Activated CD4-positive, alpha-beta T cell treated with anti-CD3 and anti-CD28 coated beads for 24 hours (primary cell): ENCODE measurements at places on chromosomes 4 and X.

GRCh38 chr4:11512871-11513270 is 84.2 kb upstream of the HS3ST1 start:
- DNase-seq: no peak

GRCh38 chr4:41203841-41204240 is 10.5 kb downstream of the APBB2 start:
- DNase-seq: no peak

- no peak for DNase-seq
Measured at GRCh38 chr4:129455482-129455881, 359.5 kb downstream of the C4orf33 start.

GRCh38 chrX:128518508-128518907 is 466.3 kb upstream of the ACTRT1 start:
- DNase-seq: no peak

- DNase-seq: no peak
Measured at GRCh38 chrX:38514016-38514854, 47.1 kb upstream of the TSPAN7 start.

GRCh38 chr4:71126719-71127118 is 133.3 kb downstream of the DCK start:
- DNase-seq: no peak

DNA sequence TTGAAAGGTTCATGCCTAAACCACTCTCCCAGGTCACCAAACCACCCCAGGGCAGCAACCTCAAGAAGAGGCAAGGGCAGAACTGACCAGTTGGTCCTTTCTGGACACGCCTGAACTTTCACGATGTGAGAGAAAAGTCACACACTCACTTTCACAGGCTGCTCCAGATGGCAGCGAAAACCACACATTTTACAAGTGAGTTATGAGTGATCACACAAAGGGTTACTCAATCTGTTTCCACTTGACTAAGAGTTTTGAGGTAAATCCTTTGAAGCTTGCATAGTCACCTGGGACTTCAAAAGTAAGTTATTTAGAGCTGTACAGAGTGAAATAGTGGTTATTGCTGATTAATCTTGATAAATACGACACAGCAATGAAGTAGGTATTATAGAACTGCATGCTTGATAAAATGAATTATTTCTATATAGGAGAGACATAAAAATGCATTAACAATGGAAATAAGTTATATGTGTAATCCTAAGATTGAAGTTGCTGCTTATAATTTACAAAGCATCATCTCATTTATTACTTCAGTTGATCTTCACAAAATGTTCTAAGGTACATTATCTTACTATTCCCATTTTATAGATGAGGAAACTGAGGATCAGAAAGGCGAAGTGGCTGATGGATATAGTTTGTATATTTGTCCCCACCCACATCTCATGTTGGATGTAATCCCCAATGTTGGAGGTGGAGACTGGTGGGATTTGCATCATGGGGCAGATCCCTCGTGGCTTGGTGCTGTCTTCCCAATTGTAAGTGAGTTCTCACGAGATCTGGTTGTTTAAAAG is 103.0 kb upstream of the KLF3 start:
- no peak for DNase-seq

GRCh38 chrX:2301901-2302300 is 198.9 kb downstream of the DHRSX start:
- DNase-seq: no peak

GRCh38 chrX:150362599-150363481 is at the start of gene MAMLD1:
Gene MAMLD1 (plus strand): TSS chrX:150363317. CDS start chrX:150445517, 82,200 bp downstream.
- DNase-seq: peak; percentile 34

DNA sequence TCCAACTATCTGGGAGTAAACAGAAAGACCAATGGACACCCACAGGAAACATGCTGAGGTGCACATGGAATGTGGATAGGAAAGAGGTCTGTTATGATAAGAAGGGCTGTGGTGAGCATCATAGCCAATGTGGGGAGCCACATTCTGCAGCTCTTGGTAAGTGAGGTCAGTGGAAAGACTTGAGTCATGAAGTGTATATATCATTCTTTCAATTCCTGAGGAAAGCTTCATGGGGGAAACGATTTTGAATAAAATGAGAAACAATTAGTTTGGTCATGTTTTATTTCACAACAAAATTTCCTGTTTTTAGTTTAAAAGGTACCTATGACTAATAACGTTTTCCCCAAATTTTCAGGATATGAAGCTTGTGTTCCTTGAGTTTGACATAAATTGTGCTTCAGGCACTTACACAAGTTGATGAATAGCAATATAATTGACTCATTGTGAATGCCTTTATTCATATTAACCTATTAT is 41.4 kb upstream of the RASSF6 start:
- DNase-seq: no peak

DNA sequence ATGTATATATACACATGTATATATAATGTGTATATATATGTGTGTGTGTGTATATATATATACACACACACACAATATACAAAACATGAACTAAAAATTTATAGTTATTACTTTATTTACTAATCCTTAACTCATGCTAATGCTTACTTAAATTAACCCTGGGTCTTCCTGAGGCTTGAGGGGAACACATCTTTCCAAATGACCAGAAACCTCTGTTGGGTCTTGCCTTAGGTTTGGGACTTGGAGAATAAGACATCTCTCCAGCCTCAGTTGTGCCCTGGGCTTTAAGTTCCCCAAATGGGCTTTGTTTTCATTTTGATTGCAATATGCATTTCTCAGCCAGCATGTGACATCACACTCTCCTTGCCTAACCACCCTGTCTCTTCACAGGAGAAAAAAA is 7.7 kb downstream of the GEMIN8 start:
- no peak for DNase-seq

GRCh38 chr4:8403173-8403753 is 37.3 kb downstream of the ACOX3 start:
- peak; percentile 49 for DNase-seq

- DNase-seq: no peak
Measured at GRCh38 chr4:27081675-27082586, 221.3 kb downstream of the STIM2 start.

- no peak for DNase-seq
Measured at GRCh38 chr4:40702800-40703151, 47.0 kb upstream of the NSUN7 start.

DNA sequence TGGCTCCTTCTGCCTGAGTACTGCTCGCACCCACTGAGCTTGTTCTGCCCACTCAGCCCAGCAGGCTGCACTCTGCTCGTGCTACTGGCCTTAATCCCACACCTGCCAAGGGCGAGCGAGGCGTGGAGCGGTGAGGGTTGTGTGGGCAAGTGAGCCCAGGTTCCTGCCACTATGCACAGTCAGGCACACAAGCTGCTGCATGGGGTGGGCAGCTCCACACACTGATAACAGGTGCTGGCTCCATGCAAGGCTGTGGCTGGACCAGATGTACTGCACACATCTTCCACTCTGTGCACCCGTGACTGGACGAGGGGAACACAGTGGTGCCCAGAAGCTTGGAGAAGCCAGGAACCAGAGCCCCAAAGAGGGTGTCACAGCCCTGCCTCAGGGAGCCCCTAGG is 184.3 kb upstream of the NUDT6 start:
- DNase-seq: no peak

DNA sequence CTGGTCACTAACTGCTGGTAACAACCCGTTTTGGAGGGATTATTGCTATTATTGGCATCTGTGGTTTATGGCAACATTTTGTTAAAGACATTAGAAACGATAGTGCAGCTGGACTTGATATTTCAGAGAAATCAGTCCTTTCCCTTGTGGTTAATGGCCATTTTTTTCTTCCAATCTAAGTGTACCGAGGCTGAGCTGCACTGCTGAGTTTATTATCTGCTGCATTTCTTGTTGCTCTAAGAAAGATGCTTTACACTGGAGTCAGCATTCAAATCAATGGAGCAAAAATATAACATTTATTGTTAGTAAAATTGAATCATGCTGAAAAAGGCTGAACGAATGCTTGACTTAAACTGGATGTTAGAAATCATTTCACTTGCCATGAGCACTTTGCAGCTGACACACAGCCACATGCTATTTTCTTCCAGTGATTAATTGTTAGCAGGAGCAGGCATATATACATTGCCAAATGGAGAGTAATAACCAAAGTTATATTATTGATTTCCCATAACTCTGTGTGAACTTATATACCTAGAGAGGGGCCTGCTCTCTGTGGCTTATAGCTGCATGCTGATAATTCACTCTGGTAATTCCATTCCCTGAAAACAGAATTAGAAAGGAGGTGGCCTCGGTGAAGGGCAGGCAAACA is 66.5 kb upstream of the TTC29 start:
- no peak for DNase-seq

- no peak for DNase-seq
Measured at GRCh38 chr4:78645853-78646757, 94.5 kb downstream of the ANXA3 start.

GRCh38 chr4:111946800-111947199 is 198.5 kb upstream of the FAM241A start:
- DNase-seq: no peak

DNA sequence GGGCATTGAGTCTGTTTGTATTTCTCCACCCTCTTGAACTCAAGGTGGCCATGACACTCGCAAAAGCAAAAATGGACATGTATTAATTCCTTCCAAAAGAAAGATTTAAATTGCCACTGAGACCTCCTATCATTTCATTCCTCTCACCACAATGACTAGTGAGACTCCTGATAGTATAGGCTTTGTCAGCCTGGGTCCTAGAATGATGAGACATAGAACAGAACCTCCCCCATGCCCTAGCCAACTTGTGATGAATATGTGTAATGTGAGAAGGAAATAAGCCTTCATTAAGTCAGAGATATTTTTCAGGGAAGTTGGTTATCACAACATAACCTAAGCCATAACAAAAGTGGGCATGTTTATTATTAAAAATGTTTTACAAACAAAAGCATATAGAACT is 62.5 kb downstream of the ASB9 start:
- no peak for DNase-seq

- DNase-seq: no peak
Measured at GRCh38 chrX:39966176-39966575, 131.6 kb downstream of the BCOR start.

DNA sequence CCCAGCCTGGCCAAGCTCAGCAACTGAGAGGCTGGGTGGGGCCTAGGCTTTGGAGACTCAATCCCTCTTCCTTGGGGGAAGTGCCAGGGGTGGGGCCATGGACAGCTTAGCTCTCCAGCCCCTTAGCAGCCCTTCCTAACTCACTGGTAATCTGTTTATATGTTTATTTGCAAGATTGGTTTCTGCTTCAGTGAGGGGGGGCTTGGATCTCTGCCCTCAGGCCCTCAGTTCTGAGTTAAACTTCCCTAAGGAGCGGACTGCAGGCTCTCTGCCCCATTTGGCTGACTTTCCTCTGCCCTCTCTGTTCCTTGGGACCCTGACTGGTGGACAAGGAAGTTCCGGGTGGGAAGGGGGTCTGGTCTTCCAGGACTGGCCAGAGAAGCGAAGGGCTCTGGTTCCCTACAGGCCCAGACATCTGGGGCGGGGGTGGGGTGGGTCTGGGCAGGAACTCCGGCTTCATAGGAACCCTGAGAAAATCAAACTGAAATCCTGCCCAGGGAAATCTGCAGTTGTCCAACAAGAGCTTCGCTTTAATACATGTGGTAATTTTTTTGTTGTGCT is 51.4 kb downstream of the NALF2 start:
- no peak for DNase-seq

DNA sequence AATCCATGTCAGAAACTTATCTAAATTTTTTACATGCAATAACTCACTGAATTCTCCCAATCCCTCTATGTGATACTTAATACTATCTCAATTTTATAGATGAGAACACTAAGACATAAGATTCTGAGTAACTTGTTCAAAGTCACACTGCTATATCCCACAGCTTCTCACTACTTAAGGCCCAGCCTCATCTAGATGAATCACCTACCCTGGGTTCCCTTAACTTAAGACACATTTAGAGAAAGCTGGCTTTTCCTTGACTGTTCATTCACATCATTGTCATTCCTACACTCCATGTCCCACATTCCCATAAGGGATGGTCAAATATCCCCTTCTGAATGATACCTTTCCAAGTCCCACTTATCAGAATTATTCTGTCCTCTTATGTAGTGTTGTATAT is 21.0 kb downstream of the TNIP3 start:
- DNase-seq: no peak

- DNase-seq: no peak
Measured at GRCh38 chr4:120682981-120683380, 239.5 kb downstream of the PRDM5 start.

DNA sequence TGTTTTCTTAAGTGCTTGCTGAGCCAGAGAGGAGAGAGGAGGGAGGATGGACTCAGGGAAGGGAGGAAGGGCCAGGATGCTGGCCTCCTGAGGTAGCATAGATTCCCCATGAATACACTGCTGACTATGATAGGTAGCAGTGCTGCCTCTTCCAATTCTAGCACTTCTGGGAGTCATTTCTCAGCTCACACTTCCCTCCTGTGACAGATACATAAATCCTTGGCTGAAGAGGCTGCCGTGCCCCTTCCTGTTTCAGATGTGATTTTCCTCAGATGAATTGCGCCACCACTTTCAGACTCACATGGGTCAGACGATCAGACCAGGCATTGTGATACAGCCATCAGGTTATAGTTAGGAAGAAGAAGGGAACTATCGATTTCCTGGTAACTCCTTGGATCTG is 22.4 kb downstream of the TSC22D3 start:
- no peak for DNase-seq

GRCh38 chrX:9610771-9611392 is 146.0 kb downstream of the TBL1X start:
- DNase-seq: no peak

- DNase-seq: no peak
Measured at GRCh38 chrX:12878536-12878935, 11.7 kb downstream of the TLR7 start.

- DNase-seq: no peak
Measured at GRCh38 chrX:133869270-133869669, 116.1 kb downstream of the GPC3 start.

GRCh38 chr4:165992283-165992682 is 119.2 kb downstream of the TLL1 start:
- DNase-seq: no peak

- DNase-seq: no peak
Measured at GRCh38 chr4:90071289-90072235, 55.6 kb upstream of the CCSER1 start.

- no peak for DNase-seq
Measured at GRCh38 chr4:33696041-33696440, 2548.3 kb downstream of the ARAP2 start.

DNA sequence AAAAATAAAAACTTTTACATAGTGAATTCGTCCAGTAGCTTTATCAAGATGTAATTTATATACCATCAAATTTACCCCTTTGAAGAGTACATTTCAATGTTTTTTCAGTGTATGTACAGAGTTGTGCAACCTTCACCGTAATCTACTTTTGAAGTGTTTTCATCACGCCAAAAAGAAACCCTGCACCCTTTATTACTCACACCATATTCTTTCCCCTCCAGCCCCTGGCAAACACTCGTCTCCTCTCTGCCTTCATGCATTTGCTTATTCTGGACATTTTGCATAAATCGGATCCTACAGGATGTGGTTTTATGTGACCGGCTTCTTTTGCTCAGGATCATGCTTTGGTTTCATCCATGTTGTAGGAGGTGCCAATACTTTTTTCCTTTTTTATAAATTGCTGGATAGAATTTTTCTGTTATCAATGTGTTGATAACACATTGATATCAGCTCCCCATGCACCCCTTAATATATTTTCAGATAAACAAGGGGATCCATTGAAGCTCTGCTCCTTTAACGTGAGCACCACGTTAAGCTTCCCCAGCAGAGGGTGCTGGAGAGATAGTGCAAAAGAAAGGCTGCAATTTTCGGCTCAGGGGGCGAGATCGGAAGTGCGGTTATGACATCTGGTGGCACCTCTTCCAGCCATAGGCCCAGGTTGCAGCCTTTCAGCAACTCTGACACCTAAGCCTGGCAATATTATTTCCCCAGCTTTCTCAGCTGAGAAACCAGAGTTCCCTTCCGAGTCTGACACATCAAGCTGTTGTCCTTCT is 100.1 kb upstream of the VCX3B start:
- DNase-seq: no peak

- no peak for DNase-seq
Measured at GRCh38 chr4:176256921-176257320, 12.1 kb downstream of the ASB5 start.
